ENCODE measurements at places on chromosomes 3 and 15. TPM values are rescaled to one million over a fixed set of nuclear protein-coding genes. Genes with fewer than 3 reads are reported as not detected.

Gene CDHR4
- 37.7 TPM for total RNA-seq

DNA sequence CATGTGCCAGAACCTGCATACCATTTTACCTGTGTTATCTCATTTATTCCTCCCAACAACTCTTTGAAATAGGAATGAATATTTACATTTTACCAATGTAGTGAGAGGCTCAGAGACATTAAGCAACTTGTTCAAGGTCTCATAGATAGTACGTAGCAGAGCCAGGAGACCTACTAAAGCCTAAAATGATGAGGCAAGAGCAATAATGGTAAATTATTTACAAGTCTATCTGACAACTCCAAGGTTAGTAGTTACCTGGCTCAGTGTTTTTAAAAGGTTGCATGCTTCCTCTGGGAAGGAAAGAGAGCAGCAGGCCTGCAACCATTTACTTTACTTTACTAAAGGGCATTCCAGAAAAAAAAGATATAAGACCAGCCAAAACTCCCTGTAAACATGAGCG, 103.0 kb downstream of the CFAP20DC start:
- DNase-seq, result no peak

DNA sequence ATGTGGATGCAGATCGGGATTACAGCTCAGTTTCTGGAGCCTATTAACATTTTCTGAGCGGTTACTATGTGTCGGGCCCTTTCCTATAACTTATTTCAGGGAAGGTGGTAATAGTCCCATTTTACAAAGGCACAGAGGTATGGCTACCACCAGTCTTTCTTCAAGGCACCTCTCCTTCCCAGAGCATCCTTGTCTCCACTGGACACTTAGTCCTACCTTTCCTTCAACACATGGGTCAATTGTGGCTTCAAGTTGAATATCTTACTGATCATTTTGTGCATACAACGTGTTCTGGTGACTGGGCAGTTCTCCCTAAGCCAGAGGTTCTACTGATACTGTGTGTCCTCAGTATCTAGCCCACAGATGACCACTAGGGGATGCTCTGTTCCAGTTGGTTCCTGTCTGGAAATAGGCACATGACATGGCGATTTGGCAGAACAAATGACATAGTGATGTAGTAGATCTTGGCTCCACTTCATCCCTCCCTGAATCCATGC, 60.7 kb upstream of the CMTM8 start:
- no peak for DNase-seq

DNA sequence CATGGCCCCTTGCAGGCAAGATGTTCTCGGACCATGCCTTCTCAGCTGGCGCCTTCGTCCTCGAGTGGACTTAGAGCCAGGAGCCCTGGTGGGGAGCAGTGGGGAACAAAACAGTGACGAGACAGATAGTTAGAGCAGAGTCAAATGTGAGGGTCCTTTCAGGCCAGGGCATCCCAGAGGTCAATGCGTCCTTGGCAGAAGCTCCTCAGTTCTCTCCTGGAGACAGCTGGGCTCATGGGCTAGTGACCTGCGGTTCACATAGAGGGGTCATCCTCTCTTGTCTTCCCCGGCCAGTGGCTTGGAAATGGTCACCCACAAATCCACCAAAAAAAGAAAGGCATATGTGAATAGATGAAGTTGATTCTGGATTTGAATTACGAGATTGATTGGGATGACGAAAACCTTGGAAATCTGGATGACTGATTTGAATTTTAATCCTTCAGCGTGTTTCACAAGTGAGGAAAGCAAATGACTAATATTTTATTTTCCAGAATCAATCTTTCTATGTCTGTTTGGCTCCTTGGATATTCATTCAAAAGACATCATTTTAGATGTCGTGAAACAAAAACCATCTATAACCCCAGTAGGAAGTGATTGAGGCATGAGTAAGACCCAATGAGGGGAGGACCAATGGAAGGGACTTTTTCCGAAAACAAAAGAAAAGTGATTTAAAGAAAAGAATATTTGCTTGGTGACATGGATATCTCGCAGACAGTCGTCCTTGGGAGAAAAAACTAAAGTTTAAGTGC, 84.5 kb downstream of the ASB7 start:
- no peak for DNase-seq

GRCh38 chr3:52245322-52246263, at the start of gene PPM1M:
TSS of gene PPM1M (plus strand) at chr3:52245759. CDS start at chr3:52245825, 66 bp downstream.
- DNase-seq, result peak; percentile 75

- DNase-seq, result no peak
Observed at GRCh38 chr15:92638291-92638708, 17.3 kb downstream of the FAM174B start.

Gene GALNT15
- 29.4 TPM for total RNA-seq

Gene NANOGP8
- total RNA-seq, result 0.40 TPM

- no peak for DNase-seq
Observed at GRCh38 chr15:32981536-32981935, 213.0 kb downstream of the FMN1 start.

Gene CPLX3
- total RNA-seq, result not detected

Gene MME
- 1.7 TPM for total RNA-seq

Gene FOXL2NB
- 100 TPM for total RNA-seq

DNA sequence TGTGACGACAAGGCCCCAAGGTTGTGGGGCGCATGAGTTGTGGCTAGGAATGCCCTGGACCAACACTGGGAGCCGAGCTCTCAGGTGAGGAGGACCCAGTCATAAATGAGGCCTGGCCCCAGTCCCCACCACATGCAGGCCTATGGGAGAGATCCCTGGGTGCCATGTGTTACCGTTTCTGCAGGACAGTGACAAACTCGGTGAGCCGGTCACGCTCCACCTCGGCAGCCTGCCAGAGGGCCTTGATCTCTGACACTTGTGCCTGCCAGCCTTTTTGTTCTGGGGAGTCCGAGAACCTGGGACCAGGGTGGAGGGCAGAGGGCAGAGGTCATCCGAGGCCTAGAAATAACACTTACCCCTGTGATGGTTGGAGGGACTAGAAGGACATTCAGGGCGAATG, 27.7 kb upstream of the HHATL start:
- no peak for DNase-seq
